ENCODE measurements at places on chromosomes 7 and 10. TPM values are rescaled to one million over a fixed set of nuclear protein-coding genes. Genes with fewer than 3 reads are reported as not detected.

RBP3 gene
- polyA plus RNA-seq: not detected

DNA sequence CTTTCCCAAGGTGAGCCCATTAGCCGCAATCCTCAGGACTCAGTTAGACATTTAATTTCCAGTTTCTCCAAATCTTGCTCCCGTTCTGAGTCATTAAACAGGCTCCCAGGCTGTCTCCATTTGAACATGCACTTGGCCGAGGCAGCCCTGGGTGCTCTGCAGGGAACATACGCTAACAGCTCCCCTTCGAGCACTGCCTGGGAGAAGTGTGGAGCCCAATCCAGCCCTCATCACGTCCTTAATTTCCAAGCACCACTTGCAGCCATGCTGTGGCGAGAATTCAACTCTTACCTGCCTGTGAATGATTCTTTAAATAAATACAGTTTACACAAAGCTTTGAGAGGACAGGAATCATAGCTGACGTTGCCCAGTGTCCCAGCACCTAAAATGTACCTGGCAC, 218.2 kb downstream of the CCSER2 start:
- DNase-seq: no peak

PSPH gene
- polyA plus RNA-seq: 6.5 TPM

DNA sequence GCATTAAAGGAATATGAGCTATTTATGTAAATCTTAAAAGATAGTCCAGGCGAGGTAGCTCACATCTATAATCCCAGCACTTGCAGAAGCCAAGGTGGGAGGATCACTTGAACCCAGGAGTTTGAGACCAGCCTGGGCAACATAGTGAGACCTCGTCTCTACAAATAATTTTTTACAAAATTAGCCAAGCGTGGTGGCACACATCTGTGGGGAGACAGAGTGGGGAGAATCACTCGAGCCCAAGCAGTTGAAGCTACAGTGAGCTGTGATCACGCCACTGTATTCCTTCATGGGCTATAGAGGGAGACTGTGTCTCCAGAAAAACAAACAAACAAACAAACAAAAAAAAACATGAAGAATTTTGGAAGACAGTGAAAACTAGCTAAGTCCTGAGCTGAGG, 28.4 kb downstream of the HERC4 start:
- DNase-seq: no peak

GRCh38 chr7:55594414-55594813, 22.1 kb upstream of the VOPP1 start:
- DNase-seq: no peak

DNA sequence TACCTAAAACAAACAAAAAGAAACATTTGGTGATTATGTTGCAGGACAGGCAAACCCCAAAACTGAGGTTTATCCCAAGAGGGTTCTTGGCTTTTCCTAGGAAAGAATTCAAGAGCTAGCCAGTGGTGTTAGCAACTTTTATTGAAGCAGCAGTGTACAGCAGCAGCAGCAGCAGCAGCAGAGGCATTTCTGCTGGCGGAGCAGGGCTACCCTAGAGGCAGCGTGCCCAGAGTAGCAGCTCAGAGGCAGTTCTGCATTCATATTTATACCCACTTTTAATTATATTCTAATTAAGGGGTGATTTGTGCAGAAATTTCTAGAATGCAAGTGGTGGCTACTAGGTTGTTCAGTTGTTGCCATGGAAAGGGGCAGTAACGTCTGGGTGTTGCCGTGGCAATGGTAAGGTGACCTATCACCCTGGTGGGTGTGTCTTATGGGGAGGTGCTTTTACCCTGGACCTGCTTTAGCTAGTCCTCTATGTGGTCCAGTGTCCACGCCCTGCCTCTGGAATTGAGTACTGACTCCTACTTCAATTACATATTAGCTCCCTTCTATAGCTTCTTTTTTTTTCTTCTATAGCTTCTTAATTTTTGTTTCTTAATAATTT, 53.9 kb downstream of the VCL start:
- no peak for DNase-seq

DPYSL4 gene
- 11.0 TPM for polyA plus RNA-seq

GRCh38 chr10:66780796-66781195, 145.0 kb upstream of the LRRTM3 start:
- no peak for DNase-seq

GDF10 gene
- 2.2 TPM for polyA plus RNA-seq

DNA sequence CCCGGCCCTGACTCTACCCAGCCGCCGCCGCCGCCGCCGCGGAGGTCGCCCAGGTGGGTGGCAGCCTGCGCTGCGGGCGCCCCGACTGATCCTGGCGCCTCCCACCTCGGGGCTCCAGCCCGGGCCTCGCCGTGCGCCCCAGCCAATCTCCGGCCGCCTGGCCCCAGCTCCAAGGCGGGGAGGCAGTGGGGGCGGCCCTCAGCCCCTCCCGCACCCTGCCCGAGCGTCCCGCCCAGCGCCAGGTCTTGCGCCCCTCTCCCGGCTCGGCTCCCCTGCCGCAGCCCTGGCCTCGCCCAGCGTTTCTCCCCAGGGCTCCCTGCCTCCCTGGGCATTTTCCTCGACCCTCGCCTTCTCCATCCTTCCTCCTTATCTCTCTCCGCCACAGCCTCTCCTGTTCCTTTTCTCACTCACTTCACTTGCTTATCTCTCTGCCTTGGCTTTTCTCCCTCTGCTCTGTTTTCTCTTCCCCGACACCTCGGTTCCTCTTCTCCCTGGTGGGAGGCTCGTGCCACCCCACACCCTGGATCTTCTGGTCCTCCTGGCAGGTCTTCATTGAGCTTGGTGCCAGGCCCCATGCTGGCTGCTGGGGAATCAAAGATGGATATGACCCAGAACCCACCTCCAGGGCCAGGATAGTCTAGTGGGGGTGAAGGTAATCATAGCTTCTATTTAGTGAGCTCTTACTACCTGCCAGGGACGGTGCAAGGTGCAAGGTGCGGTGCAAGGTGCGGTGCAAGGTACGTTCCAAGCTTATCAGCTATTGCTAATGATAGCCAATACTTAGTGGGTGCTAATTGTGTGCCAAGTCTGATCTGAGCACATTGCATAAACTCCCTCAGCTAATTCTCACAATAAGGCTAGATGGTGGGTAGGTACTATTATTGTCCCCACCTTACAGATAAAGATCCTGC, at the start of gene SFRP5:
Gene SFRP5 (minus strand): TSS at position 87 of the 911 bp plus-strand sequence. CDS start 166 bp downstream, outside the sequence.
- DNase-seq: peak; percentile 82

DNA sequence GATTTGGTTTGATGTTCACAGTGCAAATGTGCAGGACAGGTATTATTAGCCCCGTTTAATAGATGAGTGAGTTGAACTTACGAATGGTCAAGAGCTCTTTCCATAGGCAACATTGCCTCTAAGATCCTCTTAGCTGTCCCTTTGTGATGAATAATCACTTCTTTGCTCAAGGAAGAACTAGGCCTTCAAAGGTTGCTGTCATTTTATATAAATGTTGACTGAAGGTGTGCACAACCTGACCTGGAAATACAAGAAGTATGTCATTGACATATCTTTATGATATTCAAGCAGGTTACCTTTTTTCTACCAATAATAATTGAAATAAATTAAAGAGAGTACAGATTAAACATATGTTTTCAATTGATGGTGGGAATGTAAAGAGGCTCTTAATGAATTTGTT, 48.5 kb upstream of the GLCCI1 start:
- no peak for DNase-seq

DNA sequence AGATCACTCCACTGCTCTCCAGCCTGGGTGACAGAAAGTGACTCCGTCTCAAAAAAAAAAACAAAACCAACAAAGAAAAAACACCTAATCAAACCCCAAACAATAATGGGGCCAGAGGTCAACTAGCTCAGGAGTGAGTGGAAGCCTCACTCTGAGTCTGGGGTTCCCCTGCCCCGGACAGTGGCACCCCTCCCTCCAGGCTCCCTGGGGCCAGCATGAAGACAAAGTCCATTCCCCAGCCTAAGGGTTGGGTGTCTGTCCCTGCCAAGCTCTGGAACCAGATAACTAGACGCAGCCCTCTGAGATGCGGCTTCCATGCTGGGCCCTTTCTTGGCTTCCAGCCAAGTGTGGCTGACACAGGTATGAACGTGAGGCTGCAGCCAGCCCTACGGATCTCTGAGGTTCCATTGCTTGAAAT, 1.7 kb upstream of the FUOM start:
- peak; percentile 63 for DNase-seq

INMT gene
- polyA plus RNA-seq: 103 TPM

- no peak for DNase-seq
Measured at GRCh38 chr7:33757563-33758165, 147.7 kb upstream of the BMPER start.

METTL27 gene
- 0.38 TPM for polyA plus RNA-seq

DNA sequence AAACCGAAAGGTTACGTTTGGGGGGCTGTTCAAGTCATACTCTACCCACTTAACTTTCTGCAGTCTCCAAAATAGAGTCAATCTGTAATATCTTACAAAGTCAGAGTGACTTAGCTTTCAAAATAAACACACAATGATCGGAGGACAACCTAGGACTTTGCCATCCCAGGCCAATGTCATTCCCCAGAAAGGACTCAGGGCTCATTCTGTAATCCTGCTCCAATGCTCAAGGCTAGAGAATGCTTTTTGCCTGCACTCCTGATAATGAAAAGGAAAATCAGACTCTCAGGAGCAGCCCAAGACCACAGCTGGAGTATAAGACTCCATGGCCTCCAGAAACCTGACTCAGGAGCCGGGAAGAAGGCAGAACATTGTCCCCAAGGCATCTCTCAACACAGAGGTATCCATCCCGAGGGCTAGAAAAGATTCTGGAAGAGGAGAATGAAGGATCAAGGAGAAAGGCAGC, 28.5 kb upstream of the ASCC1 start:
- DNase-seq: no peak

GRCh38 chr10:132624847-132625471, 87.4 kb downstream of the INPP5A start:
- DNase-seq: peak; percentile 49

SLIT1 gene
- polyA plus RNA-seq: 0.16 TPM

DNA sequence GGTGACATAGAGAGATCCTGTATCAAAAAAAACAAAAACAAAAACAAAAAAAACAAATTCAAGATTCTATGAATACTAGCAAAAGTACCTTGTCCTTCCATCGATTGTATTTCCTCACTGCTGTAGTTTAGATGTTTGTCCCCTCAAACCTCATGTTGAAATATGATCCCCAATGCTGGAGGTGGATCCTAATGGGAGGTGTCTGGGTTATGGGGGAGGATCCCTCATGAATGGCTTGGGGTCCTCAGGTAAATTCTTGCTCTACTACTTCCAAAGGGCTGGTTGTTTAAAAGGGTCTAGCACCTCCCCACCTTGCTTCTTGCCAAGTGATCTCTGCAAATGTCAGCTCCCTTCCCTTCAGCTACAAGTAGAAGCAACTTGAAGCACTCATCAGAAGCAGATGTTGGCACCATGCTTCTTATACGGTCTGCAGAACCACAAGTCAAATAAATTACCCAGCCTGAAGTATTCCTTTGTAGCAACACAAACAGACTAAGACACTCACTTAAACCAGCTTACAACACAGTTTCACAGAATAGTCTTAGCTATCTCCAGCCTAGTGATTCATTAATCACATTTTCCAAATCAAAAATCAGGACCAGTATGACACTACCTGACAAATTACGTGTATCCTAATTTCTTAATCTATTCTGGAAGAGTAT, 20.7 kb downstream of the ABI1 start:
- no peak for DNase-seq

DNA sequence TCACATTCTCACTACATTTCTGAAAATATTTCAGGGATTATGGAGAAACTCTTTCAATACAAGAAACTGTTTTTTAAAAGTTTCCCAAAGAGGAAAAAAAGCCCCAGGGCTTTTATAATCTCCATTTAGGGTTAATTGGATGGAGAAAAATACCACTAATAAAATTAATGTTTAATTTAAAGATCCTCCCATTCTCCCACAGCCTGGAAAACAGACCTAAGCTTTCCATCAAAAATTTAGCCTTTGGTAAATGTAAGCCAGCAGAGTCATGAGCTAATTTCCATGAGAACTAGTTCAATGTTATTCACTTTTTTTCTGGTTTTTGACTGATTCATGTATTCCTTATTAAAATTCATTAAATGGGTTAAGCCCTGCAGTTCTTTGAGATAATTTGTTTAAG, 408.7 kb downstream of the PHTF2 start:
- no peak for DNase-seq

DNA sequence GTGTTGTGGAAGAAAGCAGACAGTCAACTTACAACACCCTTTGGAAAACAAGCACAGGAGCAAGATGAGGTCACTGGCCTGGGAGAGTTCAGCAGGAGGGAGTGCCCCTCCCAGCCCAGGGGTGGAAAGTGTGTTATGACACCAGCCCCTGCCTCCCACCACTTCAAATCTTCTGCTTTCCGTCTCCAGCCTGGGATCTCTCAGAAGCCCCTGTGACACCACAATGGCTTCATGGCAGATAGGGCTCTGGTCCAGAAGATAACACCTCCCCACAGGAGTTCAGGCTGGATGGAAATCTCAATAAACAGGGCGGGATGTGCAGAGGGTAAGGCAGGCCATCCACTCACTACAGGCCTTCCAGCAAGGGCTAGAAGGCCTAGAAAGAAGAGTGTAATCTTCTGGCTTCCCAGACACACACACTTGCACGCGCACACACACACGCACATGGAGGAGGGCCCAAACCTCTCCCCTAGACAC, 48.7 kb upstream of the ZMIZ1 start:
- peak; percentile 81 for DNase-seq

DNA sequence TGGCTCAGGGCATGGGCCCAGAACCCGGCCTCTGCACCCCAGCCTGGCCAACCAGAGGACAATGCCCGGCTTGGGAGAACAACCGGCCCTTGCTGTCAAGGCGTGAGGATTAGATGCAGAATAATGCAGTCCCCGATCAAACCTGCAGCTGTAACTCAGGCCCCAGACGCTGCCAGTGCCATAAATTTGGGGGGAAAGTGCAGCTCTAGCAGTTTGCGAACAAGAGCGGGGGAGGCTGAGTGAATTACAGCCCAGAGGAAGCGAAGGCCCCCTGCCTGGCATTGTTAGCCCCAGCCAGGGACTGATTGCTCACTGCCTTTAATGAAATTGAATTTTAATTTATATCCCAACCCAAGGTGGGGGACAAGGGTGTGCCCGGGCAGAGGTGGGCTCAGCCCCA, 38.0 kb upstream of the GNA12 start:
- no peak for DNase-seq

CDHR3 gene
- 0.86 TPM for polyA plus RNA-seq

Data from right cardiac atrium (tissue), 5 donors.